ENCODE measurements at places on chromosomes 1 and 21.
A peak's percentile ranks its signal among the peaks of the same experiment; 100 is the strongest.

GRCh38 chr21:42198929-42199867, 19.7 kb upstream of the ABCG1 start:
- no peak for DNase-seq

- DNase-seq: no peak
Observed at GRCh38 chr21:32233055-32233546, 45.7 kb downstream of the MIS18A start.

DNA sequence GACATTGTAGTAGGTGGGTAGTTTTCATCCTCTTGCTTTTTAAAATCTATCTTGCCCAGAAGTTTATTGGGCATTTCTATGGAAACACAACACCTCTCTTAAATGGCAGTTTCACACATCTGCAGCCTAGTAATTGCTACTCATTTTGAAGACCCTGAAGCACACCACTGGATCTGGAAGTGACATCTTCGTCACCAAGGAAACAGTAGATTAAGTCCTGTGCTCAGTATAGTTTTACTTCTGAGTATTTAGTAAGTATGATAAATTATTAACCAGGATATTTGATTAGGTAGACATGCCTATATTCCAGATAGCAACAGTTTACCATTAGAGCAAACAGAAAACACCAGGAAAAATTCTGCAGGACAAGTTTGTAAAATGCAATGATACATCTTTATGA, 48.7 kb downstream of the UCK2 start:
- DNase-seq: no peak

GRCh38 chr1:77889671-77890070, 1.2 kb downstream of the NEXN start:
- no peak for DNase-seq

- no peak for DNase-seq
Observed at GRCh38 chr1:4636186-4636585, 18.2 kb upstream of the AJAP1 start.

DNA sequence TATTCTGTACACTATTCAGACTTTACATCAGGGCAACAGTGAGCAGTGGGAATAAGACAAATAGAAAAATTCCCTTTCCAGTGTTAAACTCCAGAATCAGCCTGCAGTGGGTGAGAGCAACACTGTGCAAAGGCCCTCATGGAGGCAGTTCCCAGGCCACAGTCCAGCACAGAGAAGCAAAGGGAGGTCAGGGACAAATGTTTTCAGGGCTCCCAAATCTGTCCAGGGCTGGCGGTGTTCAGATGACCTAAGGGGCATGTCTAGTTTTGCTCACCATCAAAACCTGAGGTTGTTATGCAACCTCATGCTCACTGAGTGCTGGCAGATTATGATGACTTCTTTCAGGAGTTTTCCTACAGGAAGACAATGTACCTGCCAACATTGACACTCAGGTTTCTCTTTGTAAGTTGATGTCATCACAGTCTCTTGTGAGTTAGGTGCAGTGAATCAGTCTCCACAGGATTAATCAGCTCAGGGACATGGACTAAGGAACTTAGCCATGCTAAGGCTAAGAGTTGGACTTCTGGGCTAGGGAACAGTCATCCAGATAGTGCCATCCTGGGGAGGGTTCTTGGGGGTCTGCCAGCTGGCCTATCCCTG, 3.6 kb upstream of the LCE5A start:
- no peak for DNase-seq

DNA sequence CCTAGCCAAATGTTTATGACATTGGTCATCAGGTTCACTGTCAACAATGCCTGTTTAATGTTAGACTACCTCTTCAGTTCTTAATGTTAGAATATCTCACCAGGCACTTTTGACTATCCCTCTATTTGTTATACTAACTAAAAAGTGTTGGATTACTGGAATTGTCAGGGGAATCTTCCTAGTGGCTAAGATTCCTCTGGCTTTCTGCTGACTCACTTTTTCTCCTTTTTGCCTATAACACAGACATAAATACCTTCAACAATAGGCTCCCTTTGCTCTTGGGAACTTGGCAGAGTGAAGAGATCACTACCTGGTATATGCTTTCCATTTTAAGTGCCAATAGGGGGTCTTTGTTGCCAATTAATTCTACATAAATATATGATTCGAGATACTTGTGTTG, 68.5 kb downstream of the TMEM200B start:
- DNase-seq: no peak

GRCh38 chr1:24724345-24725208, 20.7 kb upstream of the CLIC4 start:
- DNase-seq: no peak

DNA sequence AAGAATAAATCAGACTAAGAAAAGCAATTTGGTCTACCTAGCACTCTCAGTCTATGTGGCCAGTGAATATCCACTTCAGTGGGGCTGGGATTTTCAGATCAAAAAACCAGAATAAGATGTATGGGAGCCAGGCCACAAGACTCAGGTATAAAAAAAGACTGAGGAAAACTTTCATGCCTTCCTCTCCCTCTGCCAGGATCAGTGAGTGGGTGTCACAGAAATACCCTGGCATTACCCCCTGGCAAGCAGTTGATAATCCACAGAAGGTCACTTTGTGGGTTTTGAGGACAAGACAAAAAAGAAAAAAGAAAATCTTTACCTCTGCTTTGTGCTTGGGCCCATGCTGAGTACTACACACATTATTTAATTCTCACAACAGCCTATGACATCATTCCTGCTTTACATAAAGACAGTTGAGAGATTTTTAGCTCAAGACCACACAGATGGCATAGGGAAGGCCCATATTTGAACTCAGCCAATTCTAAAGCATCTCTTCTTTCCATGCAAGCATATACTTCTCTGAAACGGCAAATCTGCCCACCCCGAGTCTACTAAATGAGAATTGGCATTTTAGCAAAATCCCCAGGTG, 57.6 kb downstream of the DESI2 start:
- no peak for DNase-seq

DNA sequence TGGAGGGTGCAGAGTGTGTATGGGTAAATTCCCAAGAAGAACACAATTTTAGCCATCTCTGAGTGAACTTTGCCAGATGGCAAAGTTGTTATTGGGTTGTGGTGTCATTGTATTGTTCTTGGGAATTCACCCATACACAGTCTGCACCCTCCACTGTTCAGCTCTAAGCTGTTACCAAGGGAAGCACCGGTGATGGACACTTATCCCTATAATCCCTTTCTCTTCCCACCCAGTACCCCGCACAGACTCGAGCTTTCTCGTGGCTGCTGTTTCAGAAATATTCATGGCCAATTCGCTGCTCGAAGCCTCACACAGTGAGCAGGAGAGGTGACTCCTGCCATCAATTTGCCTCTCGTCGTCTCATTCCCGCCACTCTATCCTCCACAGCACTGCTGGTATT, 95.7 kb upstream of the PALMD start:
- no peak for DNase-seq

- no peak for DNase-seq
Observed at GRCh38 chr1:88673446-88673845, 10.6 kb upstream of the PKN2 start.

- no peak for DNase-seq
Observed at GRCh38 chr1:170685166-170685565, 21.2 kb downstream of the PRRX1 start.

GRCh38 chr1:101236516-101237228, at the start of gene S1PR1:
Gene S1PR1 (plus strand): TSS chr1:101237019. CDS start chr1:101238985, 1,966 bp downstream.
- DNase-seq: no peak

DNA sequence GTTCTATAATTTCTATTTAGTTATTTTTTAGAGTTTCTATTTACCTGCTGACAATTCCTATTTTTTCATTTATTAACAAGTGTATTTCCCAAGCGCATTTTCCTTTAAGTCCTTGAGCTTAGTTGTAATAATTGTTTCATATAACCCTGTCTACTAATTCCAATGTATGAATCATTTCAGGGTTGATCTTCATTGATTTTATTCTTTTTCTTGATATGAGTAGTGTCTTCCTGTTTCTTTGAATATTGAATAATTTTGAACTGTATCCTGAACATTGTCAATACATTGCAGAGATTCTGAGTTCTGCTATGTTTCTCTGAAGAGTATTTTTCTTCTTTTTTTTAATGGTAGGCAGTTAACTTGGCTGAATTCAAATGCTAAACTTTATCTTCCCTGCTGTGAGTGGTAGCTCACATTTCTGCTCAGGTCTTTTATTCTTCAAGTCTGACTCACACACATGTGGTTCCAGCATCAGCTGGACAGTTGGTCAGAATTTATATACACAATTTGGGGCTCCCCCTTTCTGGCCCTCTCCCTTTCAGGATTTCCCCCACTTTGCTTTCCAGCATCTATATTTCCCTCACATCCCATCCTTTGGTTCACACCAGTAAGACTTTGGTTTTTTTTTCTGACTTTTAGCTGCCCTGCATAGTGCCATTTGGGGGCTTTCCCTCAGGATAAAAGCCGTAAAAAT, 54.4 kb upstream of the WDR26 start:
- no peak for DNase-seq

GRCh38 chr1:67880056-67880601, 46.9 kb upstream of the GNG12 start:
- peak; percentile 82 for DNase-seq

DNA sequence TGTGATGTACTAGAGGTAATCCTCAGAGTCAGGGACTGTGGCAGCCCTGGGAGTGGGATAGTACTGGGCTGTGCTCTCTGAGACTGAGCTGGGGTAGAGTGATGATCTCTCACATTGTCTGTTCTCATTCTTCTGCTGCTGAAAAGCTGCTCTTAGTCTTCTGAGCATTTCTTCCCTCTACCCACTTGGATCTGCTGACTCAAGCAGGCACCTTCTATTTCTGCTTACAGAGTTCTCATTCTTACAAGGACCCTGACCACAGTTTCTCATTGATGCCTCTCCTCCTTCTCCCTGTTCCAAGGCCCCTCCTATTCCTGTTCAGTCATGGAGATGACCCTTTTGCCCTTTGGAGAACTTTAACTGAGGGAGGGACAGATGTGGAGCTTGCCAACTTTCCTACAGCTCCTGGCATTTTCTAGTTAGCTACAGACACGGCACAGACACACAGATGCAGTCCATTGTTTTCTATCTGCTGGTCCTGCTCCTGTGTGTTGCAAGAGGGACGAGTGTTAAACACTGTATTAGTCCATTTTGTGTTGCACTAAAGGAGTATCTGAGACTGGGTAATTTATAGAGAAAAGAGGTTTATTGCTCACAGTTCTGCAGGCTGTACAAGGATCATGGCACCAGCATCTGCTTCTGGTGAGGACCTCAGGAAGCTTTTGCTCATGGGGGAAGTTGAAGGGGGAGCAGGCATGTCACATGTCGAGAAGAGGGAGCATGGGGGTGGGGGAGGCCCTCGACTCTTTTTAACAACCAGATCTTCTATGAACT, 12.3 kb downstream of the MAPKAPK2 start:
- DNase-seq: no peak

- no peak for DNase-seq
Observed at GRCh38 chr21:46355161-46356004, 31.4 kb downstream of the PCNT start.

GRCh38 chr1:7227654-7228053, 442.4 kb downstream of the CAMTA1 start:
- no peak for DNase-seq

DNA sequence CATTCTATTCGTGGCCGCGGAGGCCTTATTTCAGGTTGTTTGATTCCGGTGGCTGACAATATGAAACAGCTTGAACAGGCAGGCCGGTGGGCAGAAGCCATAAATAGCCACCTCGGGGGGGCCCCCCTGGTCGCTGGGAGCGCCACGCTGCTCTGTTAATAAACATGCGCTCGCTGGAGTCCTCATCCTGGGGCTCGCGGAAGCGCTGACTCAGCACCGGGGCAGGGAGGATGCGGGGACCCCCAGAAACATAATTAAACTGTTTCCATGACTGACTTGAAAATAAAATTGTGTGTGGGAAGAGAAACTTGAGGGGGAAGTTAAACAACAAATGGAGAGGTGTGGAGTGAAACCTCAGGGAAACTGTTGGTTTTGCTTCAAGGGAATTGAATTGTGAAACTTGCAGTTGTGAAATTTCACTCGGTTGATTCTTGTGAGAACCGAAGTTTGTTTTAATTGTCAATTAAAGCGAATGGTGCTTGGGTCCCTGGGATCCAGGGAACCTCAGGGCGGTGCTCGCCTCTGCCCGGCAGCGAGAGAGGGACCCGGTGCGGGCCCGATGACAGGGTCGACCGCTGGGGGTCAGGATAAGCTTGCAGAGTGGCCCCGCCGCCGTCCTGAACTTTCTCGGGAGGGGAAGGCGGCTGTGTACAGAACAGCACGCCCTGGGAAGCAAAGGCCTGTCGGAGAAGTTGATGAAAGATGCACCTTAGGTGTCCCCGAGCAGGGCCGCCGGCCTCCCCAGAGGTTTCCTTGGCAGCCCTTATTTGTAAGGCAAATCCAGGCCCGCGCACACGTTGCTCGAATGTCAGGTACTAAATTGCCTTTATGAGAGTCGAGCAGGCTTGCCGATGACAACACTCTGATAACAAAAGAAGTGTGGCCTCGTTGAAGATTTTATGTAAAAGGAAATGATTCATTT, 176.9 kb upstream of the LMO4 start:
- peak; percentile 4 for DNase-seq

- DNase-seq: no peak
Observed at GRCh38 chr1:91732291-91733107, 153.5 kb downstream of the TGFBR3 start.

DNA sequence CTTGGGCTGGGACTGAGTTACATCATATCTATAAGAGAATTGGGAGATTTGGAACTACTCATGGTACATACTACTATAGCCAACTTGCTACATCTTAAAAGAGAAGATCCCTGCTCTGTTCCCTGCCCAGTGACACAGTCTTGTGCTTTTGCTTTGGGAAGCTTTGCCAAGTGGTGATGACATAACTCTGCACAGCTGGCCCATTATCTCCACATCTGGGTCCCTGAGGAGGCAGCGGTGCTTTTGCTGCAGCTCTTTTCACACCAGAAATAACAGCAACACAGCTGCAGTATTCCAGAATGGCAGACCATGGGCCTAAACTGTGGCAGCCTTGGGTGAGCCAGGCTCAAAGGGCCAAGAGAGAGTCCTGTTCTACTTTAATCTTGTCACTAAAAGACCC, 296.0 kb downstream of the HHAT start:
- DNase-seq: no peak

GRCh38 chr1:236451796-236452373, 57.8 kb downstream of the EDARADD start:
- DNase-seq: no peak

DNA sequence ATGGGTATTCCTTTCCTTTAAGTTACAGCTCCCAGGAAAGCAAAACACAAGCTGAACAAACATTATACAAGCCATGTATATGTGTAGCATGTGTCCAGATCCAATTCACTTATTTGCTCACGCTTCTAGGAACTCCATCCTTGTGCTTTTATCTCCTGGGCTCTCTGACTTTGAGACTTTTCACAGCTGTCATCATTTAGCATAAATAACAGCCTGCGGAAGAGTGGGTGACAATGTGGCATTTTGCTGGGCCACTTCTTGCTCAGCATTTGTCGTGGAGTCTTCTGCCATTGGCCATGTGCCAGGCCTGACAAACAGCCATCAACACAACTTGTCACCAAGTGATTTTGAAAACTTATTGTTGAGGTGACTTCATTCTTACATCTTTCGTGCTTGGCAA, 164.3 kb downstream of the KIF26B start:
- no peak for DNase-seq

GRCh38 chr1:30661311-30661710, 62.1 kb downstream of the MATN1 start:
- DNase-seq: no peak

GRCh38 chr1:167107456-167107855, 13.6 kb downstream of the STYXL2 start:
- no peak for DNase-seq

- DNase-seq: no peak
Observed at GRCh38 chr1:32681509-32681908, 21.1 kb downstream of the SYNC start.
